ENCODE measurements at places on chromosomes 5 and 9. TPM values are rescaled to one million over a fixed set of nuclear protein-coding genes. Genes with fewer than 3 reads are reported as not detected.

BAAT gene
- not detected for total RNA-seq

C5orf63 gene
- 2.0 TPM for total RNA-seq

IGIP gene
- total RNA-seq = 19.3 TPM

SLC45A2 gene
- 0.19 TPM for total RNA-seq

NR5A1 gene
- not detected for total RNA-seq

CATSPER3 gene
- 0.25 TPM for total RNA-seq

LCN15 gene
- not detected for total RNA-seq

PPIC gene
- 59.2 TPM for total RNA-seq

PNPLA7 gene
- 1.3 TPM for total RNA-seq

GLRA1 gene
- not detected for total RNA-seq

PCDHAC1 gene
- total RNA-seq = 0.06 TPM

MIGA2 gene
- total RNA-seq = 22.7 TPM

HMGCR gene
- 86.5 TPM for total RNA-seq

PKD2L2 gene
- total RNA-seq = not detected

NSG2 gene
- not detected for total RNA-seq

ADRB2 gene
- total RNA-seq = 3.7 TPM

ABLIM3 gene
- total RNA-seq = 16.7 TPM

NMUR2 gene
- total RNA-seq = not detected

PPP3R2 gene
- not detected for total RNA-seq

ZDHHC11 gene
- total RNA-seq = 5.9 TPM

ENTR1 gene
- 24.6 TPM for total RNA-seq

CDC20B gene
- total RNA-seq = 0.06 TPM

DRD1 gene
- 0.53 TPM for total RNA-seq

PCDHB16 gene
- 1.9 TPM for total RNA-seq

TAF11L5 gene
- total RNA-seq = not detected

ACOT12 gene
- not detected for total RNA-seq

IQGAP2 gene
- 1.6 TPM for total RNA-seq

AMACR gene
- 4.8 TPM for total RNA-seq

LOX gene
- 78.5 TPM for total RNA-seq

SLC34A3 gene
- total RNA-seq = 0.06 TPM

CTXN3 gene
- total RNA-seq = not detected

TSLP gene
- total RNA-seq = 18.9 TPM

IL33 gene
- total RNA-seq = 180 TPM

LRRC19 gene
- total RNA-seq = not detected

MEGF10 gene
- 0.06 TPM for total RNA-seq

CWC27 gene
- 12.9 TPM for total RNA-seq

DMRTA1 gene
- total RNA-seq = 0.06 TPM

SV2C gene
- under 0.01 TPM for total RNA-seq

HNRNPAB gene
- total RNA-seq = 29.1 TPM

BTNL9 gene
- not detected for total RNA-seq

AHRR gene
- total RNA-seq = 28.8 TPM

PPP2R2B gene
- 0.79 TPM for total RNA-seq

TBCA gene
- total RNA-seq = 126 TPM

OBP2B gene
- not detected for total RNA-seq

PSIP1 gene
- total RNA-seq = 36.5 TPM
